ENCODE measurements at places on chromosomes 5 and 9. TPM values are rescaled to one million over a fixed set of nuclear protein-coding genes. Genes with fewer than 3 reads are reported as not detected.
A peak's percentile ranks its signal among the peaks of the same experiment; 100 is the strongest.

Gene SLCO4C1
- 0.39 TPM for total RNA-seq

Gene CDKN2B-AS1
- total RNA-seq: 0.58 TPM

Gene LRRC14B
- not detected for total RNA-seq

Gene GRM6
- not detected for total RNA-seq

DNA sequence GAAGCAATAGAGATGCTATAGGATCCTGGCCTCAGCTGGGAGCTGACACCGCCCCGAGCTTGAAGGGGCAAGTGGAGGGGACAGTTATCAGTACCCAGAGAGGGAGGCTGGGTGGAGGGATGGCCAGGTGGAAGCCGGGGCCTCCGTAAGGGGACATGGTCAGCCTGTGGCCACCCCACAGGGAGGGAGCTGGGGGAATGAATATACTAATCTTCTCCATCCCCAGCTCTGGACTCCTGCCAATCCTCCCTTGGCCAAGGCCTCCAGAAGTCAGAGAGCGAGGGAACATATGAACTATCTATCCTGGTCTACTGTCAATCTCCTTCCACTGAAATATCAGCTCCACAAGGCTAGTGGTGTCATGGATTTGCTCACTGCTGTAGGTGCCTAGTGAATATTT lies 109.3 kb downstream of the BOD1 start:
- no peaks in the 10 kb centered on the region for H3K36me3 ChIP-seq
- no peaks in the 10 kb centered on the region for H3K27me3 ChIP-seq
- no peak overlapping the region for H3K27ac ChIP-seq
- DNase-seq: no peak

- H3K4me3 ChIP-seq: no peak overlapping the region
- no peak overlapping the region for H3K27ac ChIP-seq
- no peaks in the 10 kb centered on the region for H3K27me3 ChIP-seq
- peaks cover 3% of the 10 kb centered on the region for H3K4me1 ChIP-seq
- DNase-seq: no peak
These were observed 33.7 kb downstream of the TGFBR1 start for GRCh38 chr9:99138424-99139284.

DNA sequence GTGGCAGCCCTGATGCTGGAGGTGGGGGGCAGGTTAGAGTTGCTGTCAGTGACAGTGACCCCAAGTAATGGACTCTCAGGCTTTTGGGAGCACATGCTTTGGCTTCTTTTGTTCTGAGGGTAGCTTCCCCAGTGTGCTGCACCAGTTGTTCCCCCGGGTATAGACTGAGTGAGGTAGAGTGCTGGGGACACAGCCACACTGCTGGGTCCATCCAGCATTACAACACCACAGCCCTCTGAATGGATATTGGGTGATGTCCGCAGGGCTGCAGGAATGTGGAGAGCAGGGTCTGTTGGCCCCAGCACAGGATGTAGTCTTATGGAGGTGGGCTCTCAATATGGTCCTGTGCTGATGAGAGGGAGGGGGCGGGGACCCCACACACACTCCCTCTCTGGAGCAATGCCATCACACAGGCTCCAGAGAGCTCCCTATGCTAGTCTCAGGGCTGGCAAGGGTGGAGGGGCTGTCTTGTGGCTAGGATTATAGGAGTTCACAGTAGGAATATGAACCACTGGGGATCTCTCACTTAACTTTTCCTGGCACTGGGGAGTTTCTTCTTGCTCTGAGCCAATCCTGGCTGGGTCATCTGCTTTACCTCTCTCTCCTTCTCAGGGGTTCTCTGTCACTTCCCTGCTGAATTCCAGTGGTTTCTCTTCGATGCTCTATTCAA lies 20.7 kb downstream of the OSMR start:
- H3K4me3 ChIP-seq: no peak overlapping the region
- no peak overlapping the region for H3K27ac ChIP-seq
- no peaks in the 10 kb centered on the region for H3K4me1 ChIP-seq
- H3K36me3 ChIP-seq: no peaks in the 10 kb centered on the region

DNA sequence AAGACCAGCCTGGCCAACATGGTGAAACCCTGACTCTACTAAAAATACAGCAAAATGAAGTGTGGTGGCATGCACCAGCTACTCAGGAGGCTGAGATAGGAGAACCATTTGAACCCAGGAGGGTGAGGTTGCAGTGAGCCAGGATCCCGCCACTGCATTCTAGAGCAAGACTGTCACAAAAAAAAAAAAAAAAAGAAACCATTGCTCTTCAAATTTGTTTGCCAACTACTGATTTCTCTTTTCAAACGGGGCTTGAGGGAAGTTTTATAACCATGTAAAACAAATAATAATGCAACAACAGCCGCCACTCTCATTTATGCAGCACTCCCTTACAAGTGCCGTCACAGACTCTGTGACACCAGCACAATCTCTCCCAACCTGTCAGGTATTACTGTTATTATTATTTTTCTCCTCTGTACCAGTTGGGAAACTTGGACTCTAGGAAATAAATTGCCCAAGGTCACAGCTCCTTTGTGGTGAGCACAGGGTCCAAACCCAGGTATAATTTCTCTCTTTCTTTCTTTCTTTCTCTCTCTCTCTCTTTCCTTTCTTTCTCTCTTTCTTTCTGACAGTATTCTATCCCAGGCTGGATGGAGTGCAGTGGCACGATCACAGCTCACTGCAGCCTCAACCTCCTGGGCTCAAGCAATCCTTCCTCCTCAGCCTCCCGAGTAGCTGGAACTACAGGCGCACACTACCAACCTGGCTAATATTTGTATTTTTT lies 25.4 kb downstream of the SERINC5 start:
- no peak for DNase-seq
- no peaks in the 10 kb centered on the region for H3K4me1 ChIP-seq
- H3K36me3 ChIP-seq: no peaks in the 10 kb centered on the region
- H3K27me3 ChIP-seq: no peaks in the 10 kb centered on the region

DNA sequence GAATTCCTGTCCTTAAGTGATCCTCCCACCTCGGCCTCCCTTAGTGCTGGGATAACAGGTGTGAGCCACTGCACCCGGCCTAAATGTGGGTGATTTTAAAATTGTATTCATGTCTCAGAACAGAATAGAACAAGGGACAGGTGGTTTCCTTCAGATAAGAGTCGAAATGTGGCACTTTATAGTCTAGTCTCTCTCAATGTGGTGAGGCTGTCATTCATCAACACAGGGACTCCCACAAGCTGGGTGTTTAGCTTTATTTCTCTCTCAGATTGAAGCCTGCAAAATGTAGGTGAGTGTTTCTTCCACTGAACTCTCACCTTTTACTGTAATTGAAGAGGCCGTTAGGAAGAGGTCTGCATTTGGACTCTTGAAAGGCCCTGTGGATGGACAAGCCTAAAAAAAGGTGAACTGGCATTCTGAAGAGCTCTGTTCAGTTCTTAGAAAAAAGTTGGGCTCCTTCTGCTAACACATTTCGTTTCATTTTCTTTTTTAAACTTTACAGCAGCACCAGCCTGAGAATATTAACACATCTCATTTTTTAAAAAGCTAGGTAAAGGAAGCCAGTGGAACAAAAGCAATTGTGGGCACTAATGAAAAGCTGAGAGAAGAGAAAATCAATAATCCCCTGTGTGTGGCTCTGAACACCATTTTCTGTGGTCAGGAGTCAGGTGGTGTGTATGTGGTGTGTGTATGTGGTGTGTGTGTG lies 126.2 kb upstream of the SLC28A3 start:
- H3K27ac ChIP-seq: no peak overlapping the region
- peaks cover 4% of the 10 kb centered on the region for H3K27me3 ChIP-seq
- no peaks in the 10 kb centered on the region for H3K4me1 ChIP-seq

DNA sequence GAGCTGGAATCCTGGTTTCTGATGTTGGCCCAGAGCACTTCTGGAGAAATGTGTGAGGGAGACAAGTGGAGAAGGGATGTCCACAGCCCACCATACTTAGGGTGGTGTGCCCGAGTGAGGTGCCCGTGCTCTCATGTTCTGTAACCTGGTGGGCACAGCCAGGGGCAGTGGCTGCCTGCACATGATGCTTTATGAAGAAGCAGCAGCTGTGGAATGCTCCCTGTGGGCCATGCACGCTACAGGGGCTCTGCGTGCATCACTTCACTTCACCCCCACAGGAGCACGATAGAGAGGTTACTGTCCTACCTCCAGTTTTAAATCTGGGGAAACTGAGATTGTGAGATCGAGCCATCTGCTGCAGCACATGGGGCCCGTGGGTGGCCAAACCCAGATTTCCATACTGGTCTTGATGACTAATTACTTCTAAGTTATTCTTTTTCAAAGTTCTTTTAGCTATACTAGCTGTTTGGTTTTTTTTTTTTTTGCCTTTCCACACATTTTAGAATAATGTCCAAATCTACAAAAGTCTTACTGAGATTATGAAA lies 441.6 kb downstream of the GADD45G start:
- no peak overlapping the region for H3K4me3 ChIP-seq
- no peak for DNase-seq
- no peaks in the 10 kb centered on the region for H3K36me3 ChIP-seq

GRCh38 chr5:111758284-111758628 lies 1.3 kb upstream of the NREP start:
- no peaks in the 10 kb centered on the region for H3K36me3 ChIP-seq
- H3K4me3 ChIP-seq: no peak overlapping the region
- H3K27ac ChIP-seq: peak overlapping the region; percentile 78
- H3K4me1 ChIP-seq: no peaks in the 10 kb centered on the region

DNA sequence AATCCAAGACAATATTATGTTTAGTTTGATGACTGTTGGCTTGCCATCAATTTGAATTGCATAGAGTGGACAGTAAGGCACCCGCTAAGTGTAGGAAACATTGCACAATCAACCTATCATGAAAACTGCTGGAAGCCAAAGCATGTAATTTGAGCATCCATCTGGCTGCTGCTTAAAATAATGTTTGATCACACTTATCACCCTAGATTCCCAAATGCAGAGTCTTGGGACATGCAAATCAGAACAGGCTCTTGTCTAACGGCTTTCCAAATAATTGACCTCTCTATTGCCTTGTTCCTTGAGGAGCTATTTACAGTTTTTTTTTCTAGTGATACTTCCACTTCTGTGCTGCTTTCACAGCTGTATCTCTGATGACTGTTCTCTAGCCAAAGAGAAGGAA lies 342.1 kb downstream of the PRR16 start:
- H3K4me3 ChIP-seq: no peak overlapping the region
- H3K4me1 ChIP-seq: no peaks in the 10 kb centered on the region
- no peaks in the 10 kb centered on the region for H3K27me3 ChIP-seq
- no peak for DNase-seq
- H3K36me3 ChIP-seq: no peaks in the 10 kb centered on the region

DNA sequence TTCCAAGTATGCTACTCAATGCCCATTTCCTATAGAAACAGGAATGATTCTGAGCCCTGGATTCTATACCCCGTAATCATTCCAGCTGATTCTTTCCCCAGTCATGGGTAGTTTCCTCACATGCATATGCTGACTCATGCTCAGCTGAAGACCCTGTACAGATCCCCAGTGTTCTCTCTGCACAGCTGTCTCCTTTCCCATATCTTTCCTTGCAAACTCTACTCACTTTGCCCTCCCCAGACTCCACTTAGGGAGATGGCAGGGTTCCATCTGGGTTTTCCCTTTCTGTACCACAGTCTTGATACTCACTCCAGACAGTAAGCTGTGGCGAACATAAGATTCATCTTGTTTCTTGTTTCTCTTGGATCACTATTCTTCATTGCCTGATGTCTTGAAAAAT lies 357.6 kb downstream of the RAB3C start:
- H3K4me3 ChIP-seq: no peak overlapping the region
- no peaks in the 10 kb centered on the region for H3K27me3 ChIP-seq
- DNase-seq: no peak

DNA sequence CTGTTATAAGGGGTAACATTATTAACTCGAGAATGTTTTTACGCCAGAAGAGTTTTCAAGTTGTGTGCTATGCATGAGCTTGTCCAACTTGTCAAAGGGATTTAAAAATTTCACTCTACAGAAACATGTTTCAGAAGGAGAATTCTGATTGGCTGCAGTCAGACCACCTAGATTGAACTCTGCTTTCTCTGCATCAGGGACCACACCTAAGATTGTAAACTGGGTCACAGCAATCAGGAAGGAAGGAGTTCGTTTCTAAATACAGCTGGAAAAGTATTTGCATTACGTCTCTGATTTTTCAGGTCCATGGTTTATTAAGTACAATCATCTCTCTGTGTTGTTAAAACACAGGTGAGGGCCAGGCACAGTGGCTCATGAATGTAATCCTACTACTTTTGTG lies 5.8 kb downstream of the GLRX start:
- no peak overlapping the region for H3K4me3 ChIP-seq
- no peak overlapping the region for H3K27ac ChIP-seq
- DNase-seq: no peak
- H3K27me3 ChIP-seq: no peaks in the 10 kb centered on the region

DNA sequence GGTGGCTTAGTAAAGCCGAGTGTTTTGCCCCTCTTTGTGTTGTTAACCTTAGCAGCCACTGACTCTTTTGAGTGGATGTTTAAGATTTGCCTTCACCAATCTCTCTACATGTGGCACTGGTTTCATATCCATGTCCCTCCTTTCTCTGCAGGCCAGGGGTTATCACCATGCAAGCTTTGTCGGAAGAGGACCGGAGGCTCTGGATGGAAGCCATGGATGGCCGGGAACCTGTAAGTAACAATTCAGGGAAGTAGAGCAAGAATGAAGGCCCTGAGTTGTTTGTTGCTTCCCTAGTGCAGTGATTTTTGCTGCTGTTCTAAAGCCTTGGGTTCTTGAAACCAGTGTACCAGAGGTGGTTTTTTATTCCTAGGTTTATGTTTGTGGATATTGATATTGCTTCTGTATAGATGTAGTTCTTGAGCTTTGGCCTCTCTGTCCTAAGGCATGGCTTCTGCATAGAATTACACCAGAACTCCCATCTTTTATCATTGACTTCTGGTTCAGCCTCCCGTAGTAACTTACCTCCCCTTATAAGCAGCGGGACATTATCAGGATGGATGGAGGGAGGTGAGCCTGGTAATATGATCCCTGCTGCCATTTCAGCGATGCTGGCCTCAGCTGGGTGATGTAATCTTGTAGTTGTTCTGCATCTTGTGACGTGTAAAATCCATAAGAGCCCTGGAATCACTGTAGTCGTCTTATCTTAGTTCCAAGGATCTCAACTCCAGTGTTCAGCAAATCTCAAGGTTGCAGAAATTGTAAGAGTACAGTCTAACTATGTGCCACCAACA lies 161.9 kb downstream of the ARHGAP26 start:
- no peak overlapping the region for H3K27ac ChIP-seq
- H3K4me3 ChIP-seq: no peak overlapping the region
- no peak for DNase-seq
- H3K4me1 ChIP-seq: no peaks in the 10 kb centered on the region

- DNase-seq: peak; percentile 7
- no peaks in the 10 kb centered on the region for H3K27me3 ChIP-seq
- no peaks in the 10 kb centered on the region for H3K4me1 ChIP-seq
These were observed 124.2 kb downstream of the ROR2 start for GRCh38 chr9:91825866-91826265.

GRCh38 chr9:8723195-8723594 lies 923.6 kb upstream of the DMAC1 start:
- H3K27ac ChIP-seq: no peak overlapping the region
- no peaks in the 10 kb centered on the region for H3K27me3 ChIP-seq
- DNase-seq: no peak
- no peaks in the 10 kb centered on the region for H3K4me1 ChIP-seq
